ENCODE measurements at places on chromosomes 6 and 20.

- H3K4me3 ChIP-seq, result no peak overlapping the region
- H3K27me3 ChIP-seq, result peaks cover 3% of the 10 kb centered on the region
- no peak for ATAC-seq
- peaks cover 7% of the 10 kb centered on the region for H3K4me1 ChIP-seq
Observed at GRCh38 chr20:43971267-43971666, 56.6 kb downstream of the TOX2 start.

DNA sequence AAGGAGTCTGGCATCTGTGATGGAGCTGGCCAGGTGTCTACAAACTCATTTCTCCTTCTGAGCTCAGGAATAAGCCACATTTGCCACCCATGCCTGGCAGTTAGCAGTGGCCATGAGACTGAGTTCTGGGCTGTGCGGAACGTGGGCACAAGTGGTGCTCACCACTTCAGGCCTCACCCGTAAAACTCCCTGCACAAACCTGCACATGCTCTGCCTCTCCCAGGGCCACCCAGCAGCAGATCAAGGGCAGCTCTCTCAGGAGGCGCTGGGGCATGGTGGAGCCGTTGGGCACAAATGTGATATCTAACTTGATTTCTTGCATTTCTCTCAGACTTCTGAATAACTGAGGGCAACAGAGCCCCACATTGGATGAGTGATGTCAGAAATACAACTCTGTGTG, 269.5 kb downstream of the HIVEP2 start:
- ATAC-seq, result no peak
- peaks cover 5% of the 10 kb centered on the region for H3K4me1 ChIP-seq
- no peaks in the 10 kb centered on the region for H3K36me3 ChIP-seq

- no peak overlapping the region for H3K27ac ChIP-seq
- ATAC-seq, result no peak
- no peaks in the 10 kb centered on the region for H3K36me3 ChIP-seq
- H3K4me3 ChIP-seq, result no peak overlapping the region
Observed at GRCh38 chr6:50278663-50279062, 228.9 kb upstream of the DEFB112 start.

- no peak for ATAC-seq
- no peaks in the 10 kb centered on the region for H3K4me1 ChIP-seq
- peaks cover 10% of the 10 kb centered on the region for H3K27me3 ChIP-seq
- H3K27ac ChIP-seq, result no peak overlapping the region
- H3K36me3 ChIP-seq, result no peaks in the 10 kb centered on the region
- H3K4me3 ChIP-seq, result no peak overlapping the region
Observed at GRCh38 chr6:168648240-168649125, 207.5 kb downstream of the SMOC2 start.

DNA sequence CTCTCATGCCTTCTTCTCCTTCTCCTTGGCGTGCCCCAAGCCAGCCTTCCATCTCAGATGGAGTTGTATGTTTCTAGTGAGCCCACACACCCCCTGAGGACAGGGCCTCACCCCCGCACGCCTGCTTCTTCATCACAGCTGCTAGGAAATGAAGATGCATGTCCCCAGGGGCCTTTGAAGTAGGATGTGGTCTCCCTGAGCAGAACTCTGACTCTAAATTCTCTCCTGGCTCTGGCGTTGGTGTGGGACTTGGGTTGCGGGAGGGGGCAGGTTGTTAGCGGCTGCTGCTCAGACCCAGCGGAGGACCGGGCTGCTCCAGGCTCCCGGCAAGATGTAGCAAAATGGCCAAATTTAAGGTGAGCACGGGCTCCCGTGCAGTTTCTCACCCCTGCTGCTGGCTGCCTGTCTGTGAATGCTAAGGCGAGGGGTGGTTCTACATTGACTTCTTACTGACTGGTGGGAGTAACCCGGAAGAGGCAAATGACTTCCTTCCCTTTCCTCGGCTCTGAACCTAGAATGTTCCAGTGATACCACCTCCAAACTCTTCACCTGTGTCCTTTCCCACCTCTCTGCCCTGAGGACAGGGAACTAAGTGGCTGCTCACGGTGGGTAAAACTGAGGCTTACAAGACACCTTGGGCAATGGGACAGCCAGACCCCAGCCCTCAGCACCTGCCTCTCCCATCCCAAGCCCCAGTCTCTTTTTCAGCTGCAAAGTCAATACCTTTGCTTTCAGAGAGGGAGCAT, 8.8 kb downstream of the SYNJ2 start:
- H3K4me3 ChIP-seq, result peak overlapping the region; percentile 72
- ATAC-seq, result peak; percentile 74
- no peaks in the 10 kb centered on the region for H3K27me3 ChIP-seq
- peak overlapping the region; percentile 84 for H3K27ac ChIP-seq
- H3K36me3 ChIP-seq, result no peaks in the 10 kb centered on the region
- H3K4me1 ChIP-seq, result peaks cover 18% of the 10 kb centered on the region

DNA sequence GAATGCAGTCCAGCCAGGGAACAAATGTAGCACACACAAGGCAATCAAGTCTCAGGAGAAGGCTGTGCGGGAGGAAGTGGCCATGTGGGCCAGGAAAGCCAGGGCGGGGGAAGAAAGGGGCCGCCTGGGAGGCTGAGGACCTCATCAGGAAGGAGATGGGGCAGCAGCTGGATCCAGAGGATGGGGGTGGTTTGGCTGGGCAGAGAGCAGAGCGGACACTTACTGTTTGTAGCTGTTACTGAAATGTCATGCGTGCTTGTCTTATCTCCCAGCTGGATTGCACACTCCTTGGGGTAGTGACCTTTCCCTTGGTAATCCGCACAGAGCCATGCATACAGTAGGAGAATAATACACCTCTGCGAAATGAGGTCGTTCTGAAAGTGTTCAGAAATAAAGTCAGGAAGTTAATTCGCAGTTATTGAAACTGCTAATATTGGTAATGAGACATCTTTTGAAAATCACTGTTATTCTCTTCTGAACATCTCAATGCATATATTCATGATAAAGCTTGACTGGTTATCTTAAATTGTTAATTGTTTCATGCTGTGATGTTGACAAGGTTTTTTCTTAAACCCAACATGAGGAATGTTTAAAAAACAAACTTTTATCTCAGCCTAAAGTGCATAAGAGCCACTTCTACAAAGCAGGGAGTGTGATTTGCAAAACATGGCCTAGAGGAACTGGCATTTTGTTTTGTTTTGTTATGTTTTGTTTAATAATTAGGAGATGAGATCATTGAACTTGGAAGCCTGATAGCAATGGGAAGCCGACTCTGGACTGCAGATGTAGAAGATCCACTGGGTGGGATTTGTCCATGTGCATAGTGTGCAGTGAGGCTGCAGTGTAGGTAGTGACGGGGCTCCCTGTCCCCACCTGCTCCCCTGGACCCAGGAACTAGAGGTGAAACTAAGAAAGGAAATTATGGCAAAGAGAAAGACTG, 18.0 kb upstream of the MAP3K4 start:
- no peaks in the 10 kb centered on the region for H3K36me3 ChIP-seq
- H3K4me3 ChIP-seq, result no peak overlapping the region
- no peak for ATAC-seq

- no peaks in the 10 kb centered on the region for H3K36me3 ChIP-seq
- no peak overlapping the region for H3K4me3 ChIP-seq
- no peaks in the 10 kb centered on the region for H3K27me3 ChIP-seq
Observed at GRCh38 chr20:1565461-1565860, 8.0 kb upstream of the SIRPD start.

- H3K27ac ChIP-seq, result no peak overlapping the region
- H3K4me3 ChIP-seq, result no peak overlapping the region
- no peak for ATAC-seq
- no peaks in the 10 kb centered on the region for H3K36me3 ChIP-seq
- no peaks in the 10 kb centered on the region for H3K27me3 ChIP-seq
- peaks cover 6% of the 10 kb centered on the region for H3K4me1 ChIP-seq
Observed at GRCh38 chr6:130671577-130671976, 155.6 kb upstream of the SMLR1 start.

DNA sequence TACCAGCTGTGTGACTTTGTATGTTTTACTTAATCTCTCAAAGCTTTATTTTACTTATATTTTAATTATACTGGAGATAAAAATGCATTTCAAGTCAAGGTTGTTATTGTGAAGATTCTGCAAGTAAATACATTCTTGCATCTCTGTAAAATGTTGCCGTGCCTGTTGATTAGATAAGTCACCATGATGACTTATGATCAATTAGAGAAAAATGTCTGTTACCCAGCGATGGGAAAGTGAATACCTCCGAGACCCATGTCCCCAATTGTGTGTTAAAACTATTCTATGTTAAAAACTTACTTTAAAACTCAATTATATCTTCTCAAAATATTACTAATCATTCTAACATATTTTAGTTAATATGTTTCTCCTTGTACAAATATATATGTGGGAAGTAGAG, 39.9 kb downstream of the MYB start:
- H3K36me3 ChIP-seq, result peaks cover 34% of the 10 kb centered on the region
- peaks cover 10% of the 10 kb centered on the region for H3K4me1 ChIP-seq
- H3K27me3 ChIP-seq, result no peaks in the 10 kb centered on the region
- H3K27ac ChIP-seq, result no peak overlapping the region
- H3K4me3 ChIP-seq, result no peak overlapping the region
- ATAC-seq, result no peak

DNA sequence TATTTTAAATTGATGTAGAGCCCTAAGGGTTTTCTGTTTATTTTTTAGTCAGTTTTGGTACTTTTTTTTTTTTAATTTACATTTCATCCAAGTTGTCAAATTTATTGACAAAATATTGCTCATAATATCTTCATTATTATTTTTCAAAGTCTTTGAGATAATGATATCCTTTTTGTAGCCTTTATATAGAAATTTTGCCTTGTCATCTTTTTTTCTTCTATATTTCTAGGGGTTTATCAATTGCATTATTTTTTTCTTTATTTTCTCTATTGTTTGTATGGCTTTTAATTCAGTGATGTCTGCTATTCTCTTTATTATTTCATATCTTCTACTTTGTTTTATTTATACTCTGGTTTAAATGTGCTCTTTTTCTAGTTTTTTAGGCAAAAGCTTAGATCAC, 863.0 kb upstream of the GJE1 start:
- H3K27ac ChIP-seq, result no peak overlapping the region
- H3K4me1 ChIP-seq, result peaks cover 4% of the 10 kb centered on the region
- no peaks in the 10 kb centered on the region for H3K27me3 ChIP-seq
- ATAC-seq, result no peak
- H3K4me3 ChIP-seq, result no peak overlapping the region

DNA sequence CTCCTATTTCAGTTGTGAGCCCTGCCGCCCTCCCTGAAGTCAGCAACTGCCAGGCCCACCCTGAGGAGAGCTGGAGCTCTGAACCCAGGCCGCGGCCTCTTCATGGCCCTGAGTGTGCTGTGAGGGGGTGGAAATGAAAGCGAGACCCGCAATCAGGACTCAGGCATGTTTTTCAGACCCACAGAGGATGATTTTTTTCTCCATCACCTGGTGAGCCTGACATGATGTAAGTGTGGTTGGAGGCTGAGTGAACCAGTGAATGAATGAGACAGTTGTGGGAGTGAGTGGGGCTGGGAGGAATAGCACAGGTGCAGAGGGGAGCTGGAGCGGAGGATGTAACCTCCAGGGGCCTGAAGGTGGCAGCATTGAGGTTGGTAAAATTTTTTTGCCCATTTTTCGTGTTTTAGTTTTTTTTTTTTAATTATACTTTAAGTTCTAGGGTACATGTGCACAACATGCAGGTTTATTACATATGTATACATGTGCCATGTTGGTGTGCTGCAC, 18.3 kb downstream of the RAET1L start:
- no peak overlapping the region for H3K27ac ChIP-seq
- peak; percentile 75 for ATAC-seq
- peaks cover 29% of the 10 kb centered on the region for H3K27me3 ChIP-seq
- no peaks in the 10 kb centered on the region for H3K36me3 ChIP-seq
- H3K4me3 ChIP-seq, result no peak overlapping the region

Data from activated T-helper 17 cell treated with anti-CD3 and anti-CD28 coated beads, Interleukin-2, amount 50 U/mL, for 72 hours (primary cell).